ENCODE measurements at places on chromosomes 12 and 14. TPM values are rescaled to one million over a fixed set of nuclear protein-coding genes. Genes with fewer than 3 reads are reported as not detected.
A peak's percentile ranks its signal among the peaks of the same experiment; 100 is the strongest.

POLE2 gene
- polyA plus RNA-seq = 2.2 TPM

GRCh38 chr14:75391953-75392352 is 35.9 kb upstream of the JDP2 start:
- no peak for DNase-seq
- no peaks in the 10 kb centered on the region for H3K4me1 ChIP-seq
- no peak overlapping the region for H3K27ac ChIP-seq
- no peaks in the 10 kb centered on the region for H3K36me3 ChIP-seq

DNA sequence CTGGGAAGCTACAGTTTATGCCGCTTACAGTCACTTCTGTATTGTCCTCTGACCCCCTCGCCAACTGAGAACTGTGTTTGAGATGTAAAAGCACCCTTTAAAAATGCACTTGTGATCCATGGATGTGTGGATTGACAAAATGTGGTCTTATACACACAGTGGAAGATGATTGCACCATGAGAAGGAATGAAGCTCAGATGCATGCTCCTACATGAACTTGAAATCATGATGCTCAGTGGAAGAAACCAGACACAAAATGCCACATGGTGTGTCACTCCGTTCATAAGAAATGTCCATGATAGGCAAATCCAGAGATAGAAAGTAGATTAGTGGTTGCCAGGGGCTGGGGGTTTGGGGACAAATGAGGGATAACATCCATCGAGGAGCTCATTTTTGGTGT is 58.0 kb downstream of the PITPNM2 start:
- no peaks in the 10 kb centered on the region for H3K36me3 ChIP-seq
- no peak for DNase-seq
- H3K27ac ChIP-seq = no peak overlapping the region
- no peaks in the 10 kb centered on the region for H3K4me1 ChIP-seq

DNA sequence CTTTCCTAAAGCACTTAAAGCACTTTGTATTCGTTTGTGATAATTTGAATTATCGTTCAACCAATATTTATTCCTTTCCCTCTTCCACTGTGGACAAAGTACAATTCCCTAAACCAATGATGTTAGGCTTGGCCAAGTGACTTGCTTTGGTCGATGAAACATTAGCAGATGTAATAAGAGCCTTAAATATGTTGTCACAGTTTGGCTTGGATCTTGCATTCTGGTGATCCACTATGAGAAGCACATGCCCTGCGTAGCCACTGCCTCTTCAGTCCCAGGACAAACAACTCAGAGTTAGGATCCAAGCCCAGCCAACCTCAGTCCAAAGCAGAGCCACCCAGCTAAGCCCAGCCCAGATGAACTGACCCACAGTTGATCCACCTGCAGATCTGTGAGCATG is 8.4 kb upstream of the C12orf75 start:
- no peak overlapping the region for H3K4me3 ChIP-seq
- no peak overlapping the region for H3K27ac ChIP-seq
- no peaks in the 10 kb centered on the region for H3K27me3 ChIP-seq
- H3K36me3 ChIP-seq = no peaks in the 10 kb centered on the region
- DNase-seq = no peak

TPH2 gene
- not detected for polyA plus RNA-seq

PLXNC1 gene
- polyA plus RNA-seq = 2.2 TPM

- no peaks in the 10 kb centered on the region for H3K27me3 ChIP-seq
- H3K36me3 ChIP-seq = no peaks in the 10 kb centered on the region
- no peak overlapping the region for H3K27ac ChIP-seq
- DNase-seq = no peak
Observed at GRCh38 chr12:51424094-51424661, 453 bp upstream of the SLC4A8 start.

DNA sequence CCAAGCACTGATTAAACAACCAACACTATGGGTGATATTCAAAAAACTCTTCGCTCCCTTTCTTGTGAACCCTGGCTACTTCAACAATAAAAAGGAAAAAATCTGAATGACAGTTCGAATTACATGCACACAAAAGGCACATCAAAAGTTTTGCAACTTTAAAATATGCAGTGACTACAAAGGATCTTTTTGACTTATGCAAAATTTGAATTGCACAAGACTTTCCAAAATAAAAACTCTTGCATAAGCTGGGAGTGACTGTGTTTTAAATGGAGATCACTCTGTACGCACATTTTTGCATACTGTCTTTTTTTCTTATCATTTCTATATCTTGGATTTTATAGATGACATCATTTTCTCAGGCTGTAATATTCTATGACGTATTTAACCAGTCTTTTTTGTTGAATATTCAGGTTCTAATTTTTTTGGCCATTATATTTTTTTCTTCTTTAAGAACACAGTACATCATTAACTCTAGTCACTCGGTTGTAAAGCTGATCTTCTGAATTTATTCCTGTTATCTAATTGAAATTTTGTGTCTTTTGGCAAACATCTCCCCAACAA is 667.6 kb upstream of the TBX3 start:
- H3K27ac ChIP-seq = no peak overlapping the region
- no peak overlapping the region for H3K4me3 ChIP-seq
- no peaks in the 10 kb centered on the region for H3K27me3 ChIP-seq
- no peak for DNase-seq

- no peak overlapping the region for H3K4me3 ChIP-seq
- DNase-seq = no peak
- H3K36me3 ChIP-seq = no peaks in the 10 kb centered on the region
- H3K27ac ChIP-seq = no peak overlapping the region
- peaks cover 21% of the 10 kb centered on the region for H3K27me3 ChIP-seq
Observed at GRCh38 chr12:88579601-88580050, 645 bp downstream of the KITLG start.

ACTR10 gene
- polyA plus RNA-seq = 98.3 TPM

- no peak overlapping the region for H3K4me3 ChIP-seq
- peaks cover 9% of the 10 kb centered on the region for H3K4me1 ChIP-seq
- no peak overlapping the region for H3K27ac ChIP-seq
- H3K36me3 ChIP-seq = no peaks in the 10 kb centered on the region
Observed at GRCh38 chr12:29245246-29245645, 96.2 kb downstream of the FAR2 start.

GRCh38 chr12:8665759-8666158 is 3.1 kb upstream of the MFAP5 start:
- DNase-seq = no peak
- no peak overlapping the region for H3K4me3 ChIP-seq
- H3K27ac ChIP-seq = no peak overlapping the region
- no peaks in the 10 kb centered on the region for H3K4me1 ChIP-seq

DNA sequence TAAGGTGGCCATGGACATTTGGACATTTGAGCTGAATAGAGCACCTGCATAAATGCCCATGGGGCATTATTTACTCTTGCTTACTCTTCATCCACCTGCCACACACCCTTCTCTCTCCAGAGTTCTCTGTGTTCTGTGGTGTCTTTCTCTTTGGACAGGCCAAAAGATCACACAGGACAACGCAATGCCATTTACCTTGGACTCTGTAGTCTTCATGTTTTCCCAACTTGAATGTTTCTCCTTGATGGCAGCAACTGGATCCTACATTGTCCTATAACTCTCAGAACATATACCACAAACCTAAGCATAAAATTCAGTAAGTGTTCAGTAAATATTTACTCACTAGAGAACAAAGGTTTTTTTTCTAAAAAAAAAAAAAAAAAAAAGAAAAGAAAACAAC is 41.7 kb upstream of the PTHLH start:
- H3K27ac ChIP-seq = no peak overlapping the region
- no peaks in the 10 kb centered on the region for H3K27me3 ChIP-seq
- H3K36me3 ChIP-seq = no peaks in the 10 kb centered on the region

SMAGP gene
- polyA plus RNA-seq = 5.7 TPM

DNA sequence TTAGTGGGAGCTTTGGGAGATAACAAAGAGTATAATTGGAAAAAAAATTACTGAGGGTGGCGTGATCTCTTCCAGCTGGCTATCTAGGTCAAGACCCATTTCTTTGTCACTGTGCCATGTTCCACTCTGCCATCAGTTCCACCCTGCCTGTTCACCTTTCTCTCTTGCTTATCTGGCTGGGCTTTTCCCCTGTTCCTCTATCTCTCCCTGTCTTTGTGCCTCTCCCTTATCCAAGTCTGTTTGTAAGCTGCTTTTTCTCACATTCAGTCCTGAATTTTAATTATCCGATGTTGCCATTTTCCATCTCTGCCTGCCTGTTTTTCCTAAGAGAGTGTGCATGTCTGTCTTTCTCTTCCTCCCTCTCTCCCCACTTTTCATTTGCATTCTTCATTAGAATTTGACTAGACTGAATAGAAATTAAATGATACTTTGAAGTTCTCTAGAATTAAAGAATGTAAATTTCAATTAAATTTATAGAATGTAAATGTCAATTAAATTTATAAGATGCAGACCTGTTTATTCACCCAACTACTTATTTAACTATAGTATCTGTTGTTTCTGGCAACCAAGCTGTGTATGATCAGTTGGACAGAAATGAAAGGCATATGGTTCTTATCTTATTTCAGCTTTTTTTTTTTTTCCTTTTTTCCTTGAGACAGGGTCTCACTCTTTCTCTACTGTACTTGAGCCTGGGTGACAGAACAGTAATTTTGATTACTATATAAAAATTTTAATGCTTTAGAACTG is 40.9 kb upstream of the A2ML1 start:
- no peak overlapping the region for H3K4me3 ChIP-seq
- H3K27me3 ChIP-seq = no peaks in the 10 kb centered on the region
- no peaks in the 10 kb centered on the region for H3K4me1 ChIP-seq
- no peak for DNase-seq
- H3K36me3 ChIP-seq = no peaks in the 10 kb centered on the region

DNA sequence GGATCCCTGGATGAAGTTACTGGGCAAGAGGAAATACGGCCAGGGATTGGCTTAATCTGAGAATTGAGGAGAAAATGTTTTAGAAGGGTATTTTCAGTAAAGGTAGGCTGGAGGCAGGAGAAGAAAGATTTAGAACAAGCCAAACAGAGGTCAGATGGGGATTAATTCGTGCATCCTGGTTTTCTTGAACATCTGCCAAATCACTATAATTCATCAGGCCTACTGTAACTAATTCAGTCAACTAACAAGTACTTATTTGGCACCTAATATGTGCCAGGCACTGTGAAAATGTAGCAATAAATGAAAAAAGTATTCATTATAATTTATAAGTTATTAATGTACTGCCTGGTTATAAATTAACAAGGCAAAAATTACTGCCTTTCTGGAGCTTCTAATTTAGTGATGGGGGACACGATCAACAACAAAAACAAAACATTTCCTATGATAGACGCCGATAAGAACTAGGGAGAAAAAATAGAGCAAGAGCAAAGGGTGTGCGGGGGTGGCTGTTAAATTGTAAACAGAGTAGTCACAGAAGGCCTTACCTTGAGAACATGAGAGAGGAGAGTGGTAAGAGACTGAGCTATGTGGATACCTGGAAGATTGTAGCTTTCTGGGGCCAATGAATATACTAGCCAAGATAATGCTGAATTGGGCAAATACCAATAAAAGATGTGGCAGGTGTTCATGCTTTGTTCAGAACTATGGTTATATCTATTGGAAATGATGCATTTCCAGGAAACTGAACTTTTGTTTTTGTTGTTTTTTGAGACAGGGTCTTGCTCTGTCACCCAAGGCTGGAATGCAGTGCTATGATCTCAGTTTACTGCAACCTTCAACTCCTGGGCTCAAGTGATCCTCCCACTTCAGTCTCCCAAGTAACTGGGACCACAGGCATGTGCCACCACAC is 34.0 kb downstream of the DUSP16 start:
- peak overlapping the region; percentile 75 for H3K4me3 ChIP-seq
- H3K27me3 ChIP-seq = no peaks in the 10 kb centered on the region
- no peak for DNase-seq
- H3K4me1 ChIP-seq = peaks cover 61% of the 10 kb centered on the region
- peak overlapping the region; percentile 79 for H3K27ac ChIP-seq

- H3K4me1 ChIP-seq = no peaks in the 10 kb centered on the region
- no peaks in the 10 kb centered on the region for H3K27me3 ChIP-seq
- no peak overlapping the region for H3K4me3 ChIP-seq
- H3K27ac ChIP-seq = no peak overlapping the region
Observed at GRCh38 chr12:68915055-68915454, 17.9 kb downstream of the CPM start.

EXOC3L4 gene
- not detected for polyA plus RNA-seq

DNA sequence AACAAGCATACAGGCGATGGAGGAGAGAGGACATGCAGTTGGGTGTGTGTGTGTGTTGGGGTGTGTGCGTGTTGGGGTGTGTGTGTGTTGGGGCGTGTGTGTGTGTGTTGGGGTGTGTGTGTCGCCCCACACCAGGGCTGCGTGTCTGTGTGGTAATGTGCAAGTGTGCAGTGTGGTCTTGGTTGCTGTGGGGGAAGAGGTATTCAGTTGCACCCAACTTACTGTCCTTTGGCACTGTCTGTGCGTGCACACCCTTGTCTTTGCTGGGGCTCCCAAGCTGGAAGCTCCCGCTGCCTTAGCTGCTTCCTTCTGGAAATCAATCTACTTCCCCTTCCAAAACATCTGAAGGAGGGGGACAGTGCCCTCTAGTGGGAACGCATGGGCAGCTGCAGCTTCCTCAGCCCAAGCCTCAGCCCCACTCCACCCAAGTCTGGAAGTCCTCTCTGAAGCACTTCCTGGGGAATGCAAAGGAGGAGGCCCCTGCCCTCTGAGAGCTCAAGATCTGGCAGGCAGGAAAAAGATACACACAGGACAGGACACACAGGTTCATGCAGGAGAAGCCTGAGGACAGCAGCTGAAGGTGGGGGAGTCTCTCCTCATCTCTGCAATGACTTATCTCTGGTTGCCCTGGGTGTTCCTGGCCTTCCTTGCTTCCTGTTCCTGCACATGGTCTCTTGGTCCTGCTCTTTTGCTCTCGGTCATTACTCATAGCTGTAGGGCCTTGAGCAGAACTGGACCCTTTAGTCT is 13.1 kb downstream of the ASIC1 start:
- no peaks in the 10 kb centered on the region for H3K36me3 ChIP-seq
- no peak overlapping the region for H3K27ac ChIP-seq
- peak; percentile 44 for DNase-seq
- H3K4me1 ChIP-seq = peaks cover 6% of the 10 kb centered on the region
- no peaks in the 10 kb centered on the region for H3K27me3 ChIP-seq

GRCh38 chr12:5733136-5733755 is 211.8 kb downstream of the ANO2 start:
- no peak for DNase-seq
- no peaks in the 10 kb centered on the region for H3K36me3 ChIP-seq
- no peak overlapping the region for H3K27ac ChIP-seq

- no peaks in the 10 kb centered on the region for H3K27me3 ChIP-seq
- H3K27ac ChIP-seq = no peak overlapping the region
- DNase-seq = no peak
Observed at GRCh38 chr12:87280356-87280755, 748.8 kb downstream of the C12orf50 start.

OGFOD2 gene
- polyA plus RNA-seq = 14.2 TPM

PSEN1 gene
- 43.1 TPM for polyA plus RNA-seq

Measured in CD4-positive, CD25-positive, alpha-beta regulatory T cell (primary cell).